ENCODE measurements at places on chromosomes 4 and X.
A peak's percentile ranks its signal among the peaks of the same experiment; 100 is the strongest.

GRCh38 chrX:97474933-97475332, 591.2 kb downstream of the RPA4 start:
- DNase-seq: no peak

DNA sequence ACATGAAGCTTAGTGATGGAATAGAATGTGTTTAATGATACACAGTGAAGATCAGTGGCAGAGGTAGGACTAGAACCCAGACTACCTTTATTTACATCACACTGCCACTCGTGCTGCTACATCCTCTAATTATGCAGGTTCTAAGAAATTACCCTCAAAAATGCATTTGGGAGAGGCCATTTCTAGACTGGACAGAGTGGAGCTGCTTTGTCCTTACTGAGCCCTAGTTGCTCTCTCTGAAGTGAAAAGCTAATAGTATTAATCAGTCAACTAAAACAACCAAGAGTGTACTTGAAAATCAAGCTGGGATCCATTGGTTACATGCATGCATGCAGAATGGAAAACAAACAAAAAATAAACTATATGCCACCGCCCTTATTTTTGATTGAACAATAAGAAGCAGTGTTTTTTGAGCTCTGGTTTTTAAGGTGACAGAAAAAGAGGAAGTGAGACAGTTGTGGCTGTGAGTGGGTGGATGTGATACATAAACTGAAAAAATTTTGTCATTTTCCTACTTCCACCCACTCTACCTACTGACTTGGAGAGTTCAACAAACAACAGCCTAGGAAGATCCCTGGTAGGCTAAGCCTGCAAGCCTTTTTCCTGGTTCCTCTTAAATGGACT, 6.8 kb upstream of the VSIG4 start:
- DNase-seq: no peak

DNA sequence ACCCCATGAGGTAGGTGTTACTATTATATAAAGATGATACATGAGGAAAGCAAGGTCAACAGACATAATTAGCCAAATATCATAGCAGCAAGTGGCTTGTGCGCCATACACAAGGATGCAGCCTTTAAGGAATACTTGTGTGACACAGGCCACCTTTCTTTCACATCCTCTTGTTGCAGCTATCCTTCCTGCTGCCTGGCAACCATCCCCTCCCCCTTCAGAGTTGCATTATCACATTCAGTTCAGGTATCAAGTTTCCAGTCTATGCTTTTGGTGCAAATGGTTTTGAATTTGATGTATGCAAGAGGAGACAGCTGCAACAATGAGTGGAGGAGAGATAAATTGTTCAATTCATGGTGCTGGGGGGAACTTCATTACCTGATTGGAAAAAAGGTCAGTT, 6.4 kb downstream of the ZCCHC18 start:
- DNase-seq: no peak

DNA sequence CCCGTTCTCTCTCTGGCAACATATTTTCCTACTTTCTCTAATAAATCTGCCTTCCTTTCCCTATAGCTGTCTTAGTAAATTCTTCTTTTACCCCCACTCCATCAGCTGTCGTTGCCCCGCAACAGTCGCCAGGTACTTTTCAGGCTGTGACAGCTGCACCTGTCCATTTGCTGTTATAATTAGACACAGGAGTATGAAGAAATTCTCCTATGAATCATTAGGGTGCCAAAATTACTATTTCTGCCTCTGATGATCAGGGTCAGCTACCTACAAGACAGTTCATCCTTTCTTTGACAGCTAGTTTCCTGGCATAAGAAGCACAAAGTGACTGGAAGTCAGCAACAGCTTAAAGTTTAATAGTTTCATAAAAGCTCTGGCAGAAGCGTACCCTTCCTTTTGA, 19.5 kb upstream of the GALNTL6 start:
- no peak for DNase-seq

DNA sequence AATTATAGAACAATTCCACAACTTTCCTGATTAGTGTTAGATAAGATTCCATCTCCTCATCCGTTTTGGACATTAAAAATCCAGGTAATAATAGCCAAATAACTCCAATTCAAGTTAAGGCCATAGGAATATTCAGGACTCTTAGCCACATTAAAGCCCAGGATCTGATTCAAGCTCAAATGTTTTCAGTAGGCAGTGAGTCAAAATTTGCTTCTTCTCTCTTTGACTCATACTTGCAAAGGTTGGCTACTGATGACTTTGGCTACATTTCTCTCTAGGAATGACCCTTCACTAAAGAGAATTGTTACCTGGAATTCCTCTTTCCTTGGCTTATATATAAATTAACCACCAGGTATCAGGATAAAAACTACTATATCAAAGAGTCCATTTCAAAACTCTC, 354.9 kb upstream of the HS3ST1 start:
- no peak for DNase-seq

GRCh38 chrX:13014111-13015096, 30.0 kb downstream of the FAM9C start:
- DNase-seq: no peak

GRCh38 chr4:25321703-25322102, 9.1 kb downstream of the ZCCHC4 start:
- no peak for DNase-seq

GRCh38 chr4:175951794-175952193, 113.8 kb upstream of the WDR17 start:
- DNase-seq: peak; percentile 34

DNA sequence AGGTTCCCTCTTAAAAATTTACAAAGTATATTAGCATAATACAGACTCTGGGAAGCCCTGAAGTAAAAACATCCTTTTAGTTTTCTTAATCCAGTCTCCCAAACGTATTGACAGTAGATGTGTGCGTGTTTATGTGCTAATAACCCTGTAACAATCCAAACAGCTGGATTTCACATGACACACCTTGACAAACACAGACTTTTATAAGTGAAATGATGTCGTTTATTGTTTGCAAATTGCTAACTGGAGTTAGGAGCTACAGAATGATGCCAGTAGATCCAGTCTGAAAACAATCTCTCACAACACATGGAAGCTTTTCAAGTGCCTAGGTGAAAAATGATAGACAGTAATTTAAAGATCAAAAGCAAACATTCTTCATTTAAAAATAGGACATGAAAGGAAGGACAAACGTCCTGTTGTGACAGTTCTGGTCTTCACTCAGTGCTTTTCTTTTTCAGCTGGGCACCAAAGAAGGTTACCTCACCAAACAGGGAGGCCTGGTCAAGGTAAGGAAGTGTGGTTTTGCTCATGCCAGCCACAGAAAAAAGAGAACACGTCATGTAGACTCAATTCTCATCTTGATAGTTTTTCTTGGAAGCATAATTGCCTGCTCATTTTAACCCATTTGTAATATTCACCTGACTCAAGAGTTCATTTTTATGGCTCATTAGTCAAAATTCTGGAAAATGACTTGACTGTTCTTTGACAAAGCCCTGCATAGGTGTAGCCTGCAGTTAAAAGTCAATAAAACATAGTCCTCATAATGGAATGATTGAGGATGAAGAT, 32.9 kb downstream of the LAMTOR3 start:
- DNase-seq: no peak

- no peak for DNase-seq
Measured at GRCh38 chr4:123750044-123750443, 353.4 kb downstream of the SPRY1 start.

DNA sequence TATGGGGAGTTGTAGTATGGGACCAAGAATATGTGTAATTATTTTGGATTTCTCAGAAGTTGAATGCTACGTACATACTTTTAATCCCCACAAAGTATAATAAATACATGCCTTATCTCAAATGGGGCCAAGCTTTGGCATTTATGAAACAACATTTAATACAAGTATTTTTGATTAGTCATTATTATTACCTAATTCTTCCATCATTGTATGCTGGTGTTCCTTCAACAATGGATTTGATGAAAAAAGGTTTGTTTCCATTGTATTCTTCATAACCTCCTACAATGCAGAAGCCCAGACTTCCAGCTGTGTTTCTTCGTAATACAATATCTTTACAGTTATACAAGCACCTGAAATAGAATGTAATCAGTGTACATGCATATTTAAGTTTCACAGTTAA, 83.8 kb downstream of the FIP1L1 start:
- DNase-seq: no peak

DNA sequence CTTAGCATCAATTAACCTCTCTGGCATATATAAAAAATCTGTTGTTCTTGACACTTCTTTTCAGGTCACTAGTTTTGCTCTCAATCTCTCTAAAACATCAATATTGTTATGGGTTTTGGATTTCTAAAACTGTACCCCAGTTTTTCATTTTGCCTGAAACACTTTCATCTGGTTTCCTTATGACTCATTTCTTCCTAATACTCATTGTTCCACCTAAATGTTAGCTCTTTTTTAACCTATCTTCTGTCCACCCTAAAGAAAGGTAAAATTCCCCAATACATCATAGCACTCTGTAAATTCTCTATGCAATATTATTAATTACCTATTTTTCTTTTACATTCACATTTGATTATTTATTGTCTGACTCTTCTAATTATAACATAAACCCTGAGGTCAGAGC, 575.5 kb upstream of the NDST4 start:
- DNase-seq: no peak

- peak; percentile 4 for DNase-seq
Measured at GRCh38 chrX:53599781-53600396, 86.6 kb downstream of the HUWE1 start.

GRCh38 chr4:58602022-58602421, 1491.8 kb upstream of the IGFBP7 start:
- no peak for DNase-seq

DNA sequence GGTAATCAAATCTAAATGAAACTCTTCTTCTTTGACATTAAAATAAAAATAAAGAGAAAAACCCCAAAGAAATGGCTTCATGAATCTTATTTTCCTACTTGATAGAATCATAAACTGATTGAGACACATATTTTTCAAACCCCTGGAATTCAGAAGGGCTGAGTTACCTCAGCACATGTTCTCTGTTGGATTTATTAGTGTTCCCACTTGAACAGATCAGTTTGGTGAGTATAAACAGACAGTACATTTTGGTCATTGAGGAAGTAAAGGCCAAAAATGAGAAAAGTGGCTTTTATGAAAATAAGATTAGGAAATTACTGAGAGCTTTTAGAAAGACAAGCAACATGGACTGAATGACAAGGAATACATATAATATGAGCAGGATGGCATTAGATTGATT, 620.4 kb downstream of the ANKRD50 start:
- no peak for DNase-seq

DNA sequence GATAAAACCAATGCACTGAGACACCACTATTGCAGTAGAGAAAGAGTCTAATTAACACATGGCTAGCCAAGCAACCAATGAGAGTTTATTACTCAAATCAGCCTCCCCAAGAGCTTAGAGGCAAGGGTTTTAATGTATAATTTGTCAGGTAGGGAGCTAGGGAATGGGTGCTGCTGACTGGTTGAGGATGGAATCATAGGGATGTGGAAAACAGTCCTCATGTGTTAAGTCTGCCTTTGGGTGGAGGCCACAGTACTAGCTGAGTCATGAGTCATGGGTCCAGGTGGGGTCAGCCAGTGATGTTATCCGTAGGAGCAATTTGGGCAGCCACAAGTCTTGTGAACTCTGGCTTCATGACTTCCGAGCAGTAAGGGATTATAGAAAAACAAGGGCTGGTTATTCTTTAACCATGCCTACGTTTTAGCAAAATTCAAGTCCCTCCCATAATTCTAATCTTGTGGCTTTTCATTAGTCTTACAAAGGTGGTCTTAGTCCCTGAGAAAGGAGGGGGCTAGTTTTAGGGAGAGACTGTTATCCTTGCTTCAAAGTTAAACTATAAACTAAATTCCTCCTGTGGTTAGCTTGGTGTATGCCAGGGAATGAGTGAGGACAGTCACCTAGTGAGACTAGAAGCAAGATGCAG, 25.1 kb upstream of the PLAC8 start:
- DNase-seq: no peak

- DNase-seq: no peak
Measured at GRCh38 chr4:24121395-24122175, 231.7 kb upstream of the PPARGC1A start.

DNA sequence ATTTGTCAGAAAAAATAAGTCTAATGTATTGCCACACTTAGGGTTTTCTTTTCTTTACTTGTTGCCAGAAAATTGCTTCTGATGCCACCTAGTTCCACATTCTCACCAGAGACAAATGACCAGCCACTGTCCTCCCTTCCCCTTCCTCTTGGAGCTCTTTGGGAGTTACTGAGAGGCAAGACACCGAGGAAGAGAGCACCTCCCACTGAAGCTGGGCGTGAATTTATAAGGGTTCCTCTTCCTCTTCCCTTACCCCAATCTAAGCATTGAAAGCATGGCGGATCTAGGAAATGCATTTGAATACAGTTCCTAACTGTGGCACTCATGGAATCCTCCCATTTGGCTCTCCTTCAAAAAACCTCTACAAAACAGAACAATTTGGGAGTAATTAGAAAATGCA, 30.0 kb downstream of the ANXA3 start:
- no peak for DNase-seq

DNA sequence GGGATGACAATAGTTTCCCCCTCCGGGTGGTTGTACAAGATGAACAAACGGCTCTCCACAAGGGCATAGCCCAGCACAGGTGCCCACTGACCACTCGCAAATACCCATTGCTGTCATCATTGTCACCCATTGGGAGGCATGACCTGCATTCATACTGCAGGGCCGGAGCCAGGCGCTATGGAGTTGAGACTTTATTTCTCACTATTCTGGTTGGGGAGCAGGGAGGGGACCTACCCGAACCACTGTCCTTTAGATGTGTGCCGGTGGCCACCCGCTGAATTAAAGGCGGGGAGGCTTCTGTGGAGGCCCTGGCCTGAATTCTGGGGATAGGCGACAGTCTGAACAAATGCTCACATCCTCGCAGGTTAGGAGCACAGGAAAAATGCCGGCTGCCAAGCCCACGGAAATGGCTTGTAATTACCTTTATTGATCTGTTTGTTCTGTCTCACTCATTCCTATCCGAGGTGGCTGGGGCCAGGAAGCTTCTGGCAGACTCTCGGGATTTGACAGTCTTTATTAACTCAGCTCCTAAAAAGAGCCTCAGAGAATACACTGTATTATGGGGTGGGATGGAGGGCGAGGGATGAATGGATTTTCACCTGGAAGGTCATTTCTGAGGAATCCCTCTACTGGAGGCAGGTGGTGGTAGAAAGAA, 125.1 kb upstream of the PSAPL1 start:
- no peak for DNase-seq

DNA sequence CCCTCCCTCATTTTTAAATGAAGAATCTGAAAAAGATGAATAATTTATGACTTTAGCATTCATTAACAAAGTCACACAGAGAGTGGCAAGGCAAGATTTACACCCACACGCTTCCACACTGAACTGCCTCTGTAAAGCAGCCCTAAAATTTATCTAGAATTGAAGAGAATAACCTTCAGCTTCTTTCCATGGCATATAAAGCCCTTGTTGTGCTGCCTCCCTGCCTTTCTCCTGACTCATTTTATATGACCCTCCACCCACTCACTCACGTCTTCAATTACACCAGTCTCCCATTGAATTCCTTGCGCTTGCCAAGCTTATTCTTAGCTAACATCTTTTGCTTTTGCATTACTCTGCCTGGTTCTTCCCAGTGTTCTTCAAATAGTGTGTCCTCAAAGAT, 2649.3 kb downstream of the PCDH7 start:
- peak; percentile 1 for DNase-seq

DNA sequence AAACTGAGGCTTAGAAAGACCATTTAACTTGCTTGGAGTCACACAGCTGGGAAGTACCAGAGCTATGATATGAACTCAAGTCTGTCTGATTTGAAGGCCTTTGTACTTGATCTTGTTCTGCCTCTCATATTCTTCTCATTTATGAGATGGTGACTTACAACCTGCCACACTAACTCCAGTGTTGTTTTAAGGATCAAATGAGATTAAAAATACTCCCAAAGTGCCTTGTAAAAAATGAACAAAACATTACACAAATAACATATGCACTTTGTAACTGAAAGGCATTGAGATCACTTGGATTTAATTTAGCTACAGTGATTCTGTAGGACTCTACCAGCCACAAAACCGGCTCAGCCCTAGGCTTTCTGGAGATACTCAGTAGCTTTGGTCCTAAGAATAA, 15.6 kb upstream of the MAP7D3 start:
- no peak for DNase-seq

All from A172 (cell line).